ENCODE measurements at places on chromosomes 11 and 22.
A peak's percentile ranks its signal among the peaks of the same experiment; 100 is the strongest.

DNA sequence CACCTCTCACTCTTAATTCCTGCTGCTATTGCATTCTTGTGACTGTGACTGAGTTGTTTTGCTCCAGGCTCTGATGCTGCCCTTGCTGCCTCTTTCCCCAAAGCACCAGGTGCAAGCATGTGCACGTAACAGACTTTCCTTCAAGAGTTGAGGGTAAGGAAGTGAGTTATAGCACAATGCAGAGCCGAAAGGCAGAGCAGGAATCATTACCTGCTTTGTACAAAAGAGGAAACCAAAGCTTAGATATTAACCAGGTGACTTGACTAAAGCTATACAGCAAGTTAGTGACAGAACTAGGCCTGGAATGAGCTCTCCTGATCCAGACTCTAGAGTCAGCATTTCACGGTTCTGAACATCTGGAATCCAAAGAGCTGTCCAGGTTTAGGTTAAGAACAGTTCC lies 33.6 kb downstream of the NEU3 start:
- DNase-seq, result no peak
- no peaks in the 10 kb centered on the region for H3K4me1 ChIP-seq
- H3K27me3 ChIP-seq, result no peaks in the 10 kb centered on the region
- H3K27ac ChIP-seq, result no peak overlapping the region
- H3K4me3 ChIP-seq, result no peak overlapping the region

GRCh38 chr11:96173422-96173821 lies 169.6 kb downstream of the MAML2 start:
- no peak overlapping the region for H3K27ac ChIP-seq
- H3K27me3 ChIP-seq, result no peaks in the 10 kb centered on the region
- peaks cover 9% of the 10 kb centered on the region for H3K4me1 ChIP-seq
- no peak for DNase-seq
- no peak overlapping the region for H3K4me3 ChIP-seq

DNA sequence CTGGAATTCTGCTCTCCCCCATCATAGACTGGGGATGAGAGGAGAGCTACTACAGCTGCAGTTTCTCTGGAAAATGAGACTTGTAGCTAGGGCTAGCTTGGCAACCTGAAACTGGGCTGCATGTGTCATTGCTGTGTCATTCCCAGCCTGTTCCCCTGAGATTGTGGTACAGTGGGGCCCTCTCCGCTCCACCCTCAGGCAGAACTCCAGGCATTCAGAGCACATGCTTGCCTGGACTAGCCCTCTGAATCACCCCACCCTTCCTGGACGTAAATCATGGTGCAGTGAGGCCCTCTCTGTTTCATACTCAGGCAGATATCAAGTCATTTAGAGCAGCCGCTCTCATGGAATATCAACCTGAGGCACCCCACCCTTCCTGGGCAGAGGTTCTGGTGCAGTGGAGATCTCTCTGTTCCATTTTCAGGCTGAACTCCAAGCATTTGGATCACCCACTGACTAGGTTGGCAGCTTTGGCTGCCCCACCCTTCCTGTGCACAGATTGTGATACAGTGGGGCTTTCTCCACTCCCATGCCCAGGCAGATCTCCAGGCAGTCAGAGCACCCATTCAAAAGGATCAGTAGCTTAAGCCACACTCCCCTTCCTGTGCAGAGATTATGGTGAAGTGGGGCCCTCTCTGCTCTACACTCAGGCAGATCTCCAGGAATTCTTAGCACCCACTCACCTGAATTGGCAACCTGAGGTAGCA lies 274.4 kb downstream of the C11orf87 start:
- DNase-seq, result peak; percentile 48
- no peak overlapping the region for H3K27ac ChIP-seq
- no peaks in the 10 kb centered on the region for H3K4me1 ChIP-seq
- H3K36me3 ChIP-seq, result no peaks in the 10 kb centered on the region
- no peaks in the 10 kb centered on the region for H3K27me3 ChIP-seq
- H3K4me3 ChIP-seq, result no peak overlapping the region

DNA sequence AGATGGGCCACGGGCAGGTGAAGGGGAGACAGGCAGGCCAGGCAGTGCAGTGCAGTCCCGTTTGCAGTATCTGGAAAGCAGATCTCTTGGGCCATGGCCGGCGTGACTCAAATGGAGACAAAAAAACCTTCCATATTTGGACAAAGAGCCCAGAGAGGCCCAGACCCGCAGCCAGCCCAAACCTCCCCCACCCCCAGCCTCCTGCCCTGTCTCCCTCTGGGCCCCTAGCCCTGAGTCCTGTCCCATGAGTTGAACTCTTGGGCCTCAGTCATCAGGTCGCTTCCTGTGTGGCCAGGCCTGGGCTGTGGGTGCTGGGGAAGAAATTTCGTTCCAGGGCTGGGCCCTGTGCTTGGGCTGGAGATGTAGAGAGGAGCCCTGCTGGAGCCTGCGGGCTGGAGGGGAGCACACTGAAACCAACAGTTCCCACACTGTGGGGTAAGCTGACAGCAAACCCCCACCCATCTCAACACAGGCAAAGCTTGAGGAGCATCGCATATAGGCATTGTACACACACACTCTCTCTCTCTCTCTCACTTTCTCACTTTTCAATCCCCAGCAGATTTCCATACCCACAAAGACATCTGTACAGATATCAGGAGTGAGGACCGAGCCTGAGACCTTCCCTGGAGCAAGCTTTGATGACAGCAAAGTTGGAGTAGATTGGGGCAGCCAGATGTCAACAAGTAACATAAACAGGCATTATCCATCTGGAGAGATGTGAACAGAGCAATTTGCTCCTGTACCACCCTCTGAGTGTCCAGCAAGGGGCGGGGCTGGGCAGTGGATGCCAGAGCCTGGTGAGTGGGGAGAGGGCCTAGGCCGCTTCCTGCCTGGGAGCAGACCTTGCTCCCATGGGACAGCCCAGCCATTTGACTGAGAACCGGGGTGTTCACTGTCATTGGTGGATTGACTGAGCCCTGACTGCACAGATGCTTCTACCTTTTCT lies 17.2 kb downstream of the ARHGEF17 start:
- H3K36me3 ChIP-seq, result no peaks in the 10 kb centered on the region
- peak overlapping the region; percentile 8 for H3K4me3 ChIP-seq
- peak; percentile 66 for DNase-seq
- H3K4me1 ChIP-seq, result peaks cover 81% of the 10 kb centered on the region
- H3K27me3 ChIP-seq, result no peaks in the 10 kb centered on the region
- peak overlapping the region; percentile 73 for H3K27ac ChIP-seq

DNA sequence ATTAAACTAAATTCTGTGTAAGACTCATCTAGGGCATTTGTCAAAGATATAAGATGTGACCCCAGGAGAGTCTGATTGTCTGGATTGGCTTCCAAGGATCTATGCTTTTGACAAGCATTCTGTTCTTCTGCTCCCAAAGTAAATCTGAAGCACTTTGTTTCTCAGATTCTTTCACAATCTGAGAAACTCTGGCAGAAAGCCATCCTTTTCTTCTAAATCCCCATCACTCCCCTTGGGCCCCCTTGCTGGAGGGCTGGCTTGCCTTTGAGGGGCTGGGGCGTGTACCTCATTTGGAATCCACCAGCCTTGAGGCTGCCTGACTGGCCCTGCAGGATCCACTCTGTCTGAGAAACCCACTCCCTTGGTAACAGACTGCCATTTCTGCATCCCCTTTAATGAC lies 173.5 kb upstream of the CTSC start:
- DNase-seq, result no peak
- H3K4me1 ChIP-seq, result no peaks in the 10 kb centered on the region
- no peaks in the 10 kb centered on the region for H3K27me3 ChIP-seq
- no peak overlapping the region for H3K4me3 ChIP-seq

DNA sequence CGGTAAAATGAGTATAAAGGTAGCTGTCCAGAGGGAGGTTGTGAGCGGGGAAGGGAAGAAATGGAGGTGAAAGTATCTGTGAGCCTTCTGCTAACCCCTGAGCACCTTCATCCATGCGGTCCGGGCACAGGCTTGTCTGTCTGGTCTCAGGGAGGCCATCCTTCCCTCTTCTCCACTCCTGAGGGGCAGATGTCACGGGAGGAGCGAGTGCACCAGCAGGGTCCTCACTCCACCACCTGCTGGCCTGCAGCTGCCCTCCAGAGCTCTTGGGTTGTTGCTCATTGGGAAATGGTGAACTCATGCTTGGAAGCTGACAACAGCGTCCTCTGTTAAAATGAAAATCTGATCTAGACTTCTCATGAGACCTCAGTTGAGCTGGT lies 33.8 kb upstream of the WNT11 start:
- H3K4me1 ChIP-seq, result no peaks in the 10 kb centered on the region
- no peak overlapping the region for H3K4me3 ChIP-seq
- no peak overlapping the region for H3K27ac ChIP-seq
- no peak for DNase-seq

- no peaks in the 10 kb centered on the region for H3K36me3 ChIP-seq
- no peaks in the 10 kb centered on the region for H3K4me1 ChIP-seq
- H3K4me3 ChIP-seq, result no peak overlapping the region
- no peaks in the 10 kb centered on the region for H3K27me3 ChIP-seq
- no peak overlapping the region for H3K27ac ChIP-seq
Observed at GRCh38 chr11:126978165-126978564, 22.4 kb downstream of the KIRREL3 start.

GRCh38 chr11:47155879-47156278 lies 20.8 kb downstream of the ARFGAP2 start:
- no peaks in the 10 kb centered on the region for H3K27me3 ChIP-seq
- no peak overlapping the region for H3K27ac ChIP-seq
- no peak for DNase-seq
- H3K4me1 ChIP-seq, result peaks cover 8% of the 10 kb centered on the region

DNA sequence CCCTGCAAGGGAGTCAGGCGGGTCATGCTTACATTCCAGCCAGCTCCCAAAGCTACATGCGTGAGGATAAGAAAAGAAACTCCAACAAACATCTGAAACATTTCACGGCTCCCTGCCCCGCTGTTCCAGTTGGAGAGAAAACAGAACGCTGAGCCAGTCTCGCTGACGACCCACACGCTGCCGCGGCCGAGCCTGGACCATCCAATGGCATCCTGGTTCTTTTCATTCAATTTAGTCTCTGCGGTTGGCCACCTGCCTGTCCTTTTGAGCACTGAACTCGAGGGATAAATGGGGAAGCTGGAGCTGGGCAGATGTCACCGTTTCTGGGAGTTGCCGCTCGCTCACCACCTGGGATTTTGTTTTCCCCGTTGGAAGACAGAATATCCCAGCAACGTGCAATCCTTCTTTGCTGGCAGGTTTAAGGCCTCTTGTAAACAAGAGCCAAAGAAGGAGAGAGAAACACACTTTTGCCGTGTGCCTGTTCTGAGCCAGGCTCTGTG lies 45.3 kb upstream of the SHISAL1 start:
- H3K27me3 ChIP-seq, result no peaks in the 10 kb centered on the region
- no peaks in the 10 kb centered on the region for H3K36me3 ChIP-seq
- no peak overlapping the region for H3K4me3 ChIP-seq
- peak; percentile 26 for DNase-seq
